NCI-H187 treated with DMSO at 0.1 percent for 48 hours (cell line): ENCODE measurements at places on chromosomes 11 and 22.

- no peak for DNase-seq
Measured at GRCh38 chr11:22688914-22689313, 22.5 kb downstream of the GAS2 start.

GRCh38 chr11:42524534-42525227 lies 787.1 kb upstream of the API5 start:
- DNase-seq = peak; percentile 53

DNA sequence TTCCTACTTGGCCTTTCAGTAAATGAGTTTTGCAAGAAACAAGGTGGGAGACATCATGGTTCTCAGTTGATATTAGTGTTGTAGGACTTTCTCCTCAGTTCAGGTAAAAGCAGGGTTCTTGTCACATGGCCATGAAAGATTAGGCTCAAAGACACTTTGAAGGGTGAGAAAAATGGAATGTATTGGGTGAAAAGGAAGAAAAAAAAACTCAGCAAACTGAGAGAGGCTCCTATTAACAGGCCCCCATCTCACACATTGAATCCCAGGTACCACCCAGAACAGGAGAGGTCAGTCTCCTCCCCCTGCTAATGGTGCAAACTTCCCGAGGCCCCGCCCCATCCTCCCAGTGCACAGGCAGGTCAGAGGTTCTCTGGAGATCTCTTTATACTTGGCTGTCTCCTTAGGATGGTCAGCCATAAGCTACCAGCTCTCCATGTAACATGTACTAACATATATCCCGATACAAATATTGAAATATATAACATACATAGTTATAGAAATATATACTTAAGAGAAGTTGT lies 62.2 kb downstream of the MICAL2 start:
- DNase-seq = no peak

DNA sequence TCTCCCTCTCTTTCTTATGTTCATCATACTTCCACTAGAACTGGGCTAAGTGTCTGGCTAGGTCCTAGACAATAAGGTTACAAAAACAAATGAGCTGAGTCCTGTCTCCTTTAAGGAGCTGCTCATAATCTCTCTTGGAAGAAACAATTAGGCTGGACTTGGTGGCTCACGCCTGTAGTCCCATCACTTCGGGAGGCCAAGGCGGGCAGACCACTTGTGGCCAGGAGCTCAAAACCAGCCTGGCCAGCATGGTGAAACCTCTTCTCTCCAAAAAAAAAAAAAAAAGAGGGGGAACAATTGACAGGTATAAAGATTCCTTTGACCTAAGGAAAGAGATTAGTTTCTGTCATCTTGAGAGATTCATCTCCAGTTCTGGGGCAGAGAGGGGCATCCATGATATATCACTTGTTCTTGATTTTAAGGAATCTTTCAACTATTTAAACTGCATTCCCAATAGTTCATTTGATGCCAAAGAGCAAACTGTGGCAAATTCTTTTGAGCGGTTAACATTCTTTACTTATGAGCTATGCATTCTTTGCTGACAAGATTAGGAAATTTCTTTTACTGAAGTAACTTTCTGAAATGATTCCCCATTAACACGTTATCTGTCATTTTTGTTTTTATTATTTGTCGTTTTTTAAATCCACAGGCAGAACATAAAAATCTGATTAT lies 125.5 kb downstream of the C11orf87 start:
- no peak for DNase-seq

GRCh38 chr11:44306918-44307244 lies 3.1 kb downstream of the ALX4 start:
- no peak for DNase-seq
